Karpas-422 (cell line): ENCODE measurements at places on chromosomes 12 and 14.
A peak's percentile ranks its signal among the peaks of the same experiment; 100 is the strongest.

DNA sequence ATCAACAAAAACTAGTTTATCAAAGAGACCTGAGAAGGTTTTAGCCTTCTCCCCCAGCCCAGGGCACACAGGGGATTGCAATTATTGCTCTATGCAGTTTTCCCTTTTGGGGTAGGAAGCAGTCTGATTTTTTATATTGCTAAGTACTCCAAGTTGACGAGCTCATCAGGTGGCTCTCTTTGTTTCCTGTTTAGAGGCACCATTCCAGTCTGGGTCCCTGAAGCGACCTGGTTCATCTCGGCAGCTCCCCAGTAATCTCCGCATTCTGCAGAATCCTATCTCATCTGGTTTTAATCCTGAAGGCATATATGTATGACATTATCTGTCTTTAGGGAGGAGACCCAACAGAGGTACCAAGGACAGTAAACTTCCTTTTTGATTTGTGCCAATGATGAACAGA, 56.3 kb downstream of the BHLHE41 start:
- no peak for DNase-seq

DNA sequence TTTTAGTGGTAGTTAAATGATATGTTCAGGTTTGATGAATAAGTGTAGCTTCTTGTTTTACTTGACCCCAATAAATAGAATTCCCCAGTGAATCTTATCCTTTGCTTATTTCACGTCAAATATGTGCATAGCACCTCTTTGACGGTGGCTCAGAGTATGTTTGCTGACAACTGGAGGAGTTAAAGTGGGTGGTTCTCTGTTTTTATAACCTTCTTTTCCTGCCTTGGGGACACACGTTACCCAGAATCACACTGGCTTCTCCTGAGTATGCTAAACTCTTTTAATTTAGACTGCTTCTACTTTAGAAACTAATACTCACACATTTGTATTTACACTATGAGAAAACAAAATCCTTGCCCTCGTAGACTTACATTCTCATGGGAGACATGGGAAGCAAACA, 62.3 kb downstream of the TMTC2 start:
- DNase-seq: no peak

DNA sequence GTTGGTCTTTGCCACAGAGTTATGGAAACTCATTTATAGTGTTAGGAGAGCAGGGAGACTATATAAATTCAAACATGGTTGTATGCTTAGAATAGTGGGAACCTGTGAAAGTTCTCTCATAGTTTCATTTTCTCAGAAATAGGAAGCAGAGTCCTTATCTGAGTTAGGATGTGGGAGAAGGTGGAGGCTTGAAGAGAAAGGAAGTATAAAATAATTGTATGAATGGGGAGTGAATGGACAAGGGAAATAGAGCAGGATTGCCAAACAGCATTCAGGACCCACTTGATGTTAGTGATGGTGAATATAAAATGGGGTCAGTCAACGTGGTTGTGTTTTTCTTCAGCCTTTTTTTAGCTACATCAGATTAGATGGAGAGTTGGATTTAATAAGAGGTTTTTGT, 34.0 kb upstream of the TPH2 start:
- DNase-seq: no peak

- DNase-seq: peak; percentile 83
These were observed at the start of the genes AMIGO2 and PCED1B for GRCh38 chr12:47079468-47079980. Gene AMIGO2, minus strand, starts transcription at chr12:47079959. Its CDS starts 957 bp downstream, at chr12:47079002. Gene PCED1B, plus strand, starts transcription at chr12:47079621. Its CDS starts 155,443 bp downstream, at chr12:47235064.
